ENCODE measurements at places on chromosomes 4 and X.

DNA sequence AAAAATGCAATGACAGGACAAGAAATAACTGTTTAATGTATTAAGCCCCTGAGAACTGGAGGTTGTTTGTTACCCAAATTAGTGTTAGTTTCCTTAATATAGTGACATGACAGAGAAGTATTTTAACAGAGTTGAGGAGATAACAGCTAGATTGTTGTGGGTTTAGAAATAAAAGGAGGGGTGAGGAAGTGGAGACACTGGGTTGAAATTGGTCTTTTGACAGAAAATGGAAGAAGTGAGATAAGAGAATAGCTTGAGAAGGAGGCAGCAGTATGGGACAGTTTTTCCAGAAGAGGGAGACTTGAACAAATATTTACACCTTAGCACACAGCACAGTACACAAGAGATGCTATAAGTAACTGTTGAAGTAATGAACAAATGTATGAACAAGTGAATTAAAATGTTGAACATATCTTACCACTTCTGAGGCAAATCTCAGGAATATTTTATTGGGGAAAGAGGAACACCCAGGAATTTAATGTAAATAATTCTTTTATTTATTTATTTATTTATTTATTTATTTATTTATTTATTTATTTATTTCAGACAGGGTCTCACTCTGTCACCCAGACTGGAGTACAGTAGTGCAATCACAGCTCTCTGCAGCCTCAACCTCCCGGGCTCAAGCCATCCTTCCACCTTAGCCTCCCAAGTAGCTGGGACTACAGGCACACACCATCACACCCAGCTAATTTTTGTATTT, 58.0 kb upstream of the EGFL6 start:
- no peak for DNase-seq

- DNase-seq, result no peak
These were observed 647.6 kb upstream of the ACTRT1 start for GRCh38 chrX:128699716-128700285.

- no peak for DNase-seq
These were observed 143.6 kb upstream of the ZCCHC13 start for GRCh38 chrX:74160358-74160757.

- DNase-seq, result no peak
These were observed 4.8 kb downstream of the WDR44 start for GRCh38 chrX:118350706-118351105.

DNA sequence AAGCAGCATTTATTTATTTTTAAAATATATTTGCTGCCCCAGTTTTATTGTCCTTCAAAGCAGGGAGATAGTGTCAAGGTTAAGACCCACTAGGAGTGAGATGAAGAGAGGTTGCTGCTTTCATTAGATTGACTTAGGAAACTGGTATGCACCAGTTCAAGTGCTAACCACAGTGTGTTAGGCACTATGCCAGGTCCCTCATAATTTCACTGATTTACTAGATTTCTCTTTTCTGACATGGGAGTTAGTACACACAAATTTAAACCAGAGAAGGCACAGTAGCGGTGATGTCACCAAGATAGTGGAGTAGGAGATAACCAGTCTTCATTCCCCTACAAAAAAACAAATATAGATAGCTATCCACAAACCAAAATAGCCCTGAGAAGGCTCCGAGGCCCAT, 14.3 kb downstream of the RRAGB start:
- DNase-seq, result no peak

DNA sequence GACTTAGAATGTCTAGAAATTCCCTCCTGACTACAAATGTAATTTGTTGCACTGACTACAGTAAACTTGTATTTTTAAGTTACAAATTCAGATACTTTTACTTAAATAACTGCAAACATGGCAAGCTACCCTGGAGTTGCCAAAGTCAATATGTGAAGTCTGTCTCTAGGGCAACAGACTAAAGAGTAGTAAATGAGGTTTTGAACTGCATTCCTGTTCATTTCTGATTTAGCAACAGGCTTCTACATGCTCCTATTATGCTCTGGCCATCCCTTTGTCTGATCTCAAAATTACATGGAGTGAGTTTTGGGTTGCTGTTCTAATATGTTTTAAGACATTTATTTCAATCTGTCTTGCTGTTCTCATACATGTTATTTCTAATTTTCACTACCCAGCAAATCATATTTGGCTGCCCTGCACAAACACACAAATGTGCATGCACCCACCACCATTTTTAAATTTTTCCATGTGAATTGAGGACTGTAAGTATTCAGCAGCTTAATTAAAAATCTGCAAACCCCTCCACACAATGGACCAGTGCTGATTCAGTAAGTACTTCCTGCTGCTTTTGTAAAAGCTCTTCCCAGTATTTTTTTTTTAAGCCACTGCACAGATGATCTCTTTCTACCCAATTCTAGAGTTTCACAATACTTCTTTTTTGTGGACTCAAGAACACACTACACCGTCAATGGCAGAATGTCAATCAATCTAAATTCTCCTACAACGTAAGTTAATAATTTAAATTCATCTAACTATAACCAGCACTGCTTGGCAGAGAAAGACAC, 26.7 kb downstream of the SH3RF1 start:
- DNase-seq, result no peak

Measured in HL-60 (cell line).